ENCODE measurements at places on chromosomes 12 and 14.
A peak's percentile ranks its signal among the peaks of the same experiment; 100 is the strongest.

- no peak for DNase-seq
Measured at GRCh38 chr14:24941719-24942118, 108.2 kb downstream of the STXBP6 start.

DNA sequence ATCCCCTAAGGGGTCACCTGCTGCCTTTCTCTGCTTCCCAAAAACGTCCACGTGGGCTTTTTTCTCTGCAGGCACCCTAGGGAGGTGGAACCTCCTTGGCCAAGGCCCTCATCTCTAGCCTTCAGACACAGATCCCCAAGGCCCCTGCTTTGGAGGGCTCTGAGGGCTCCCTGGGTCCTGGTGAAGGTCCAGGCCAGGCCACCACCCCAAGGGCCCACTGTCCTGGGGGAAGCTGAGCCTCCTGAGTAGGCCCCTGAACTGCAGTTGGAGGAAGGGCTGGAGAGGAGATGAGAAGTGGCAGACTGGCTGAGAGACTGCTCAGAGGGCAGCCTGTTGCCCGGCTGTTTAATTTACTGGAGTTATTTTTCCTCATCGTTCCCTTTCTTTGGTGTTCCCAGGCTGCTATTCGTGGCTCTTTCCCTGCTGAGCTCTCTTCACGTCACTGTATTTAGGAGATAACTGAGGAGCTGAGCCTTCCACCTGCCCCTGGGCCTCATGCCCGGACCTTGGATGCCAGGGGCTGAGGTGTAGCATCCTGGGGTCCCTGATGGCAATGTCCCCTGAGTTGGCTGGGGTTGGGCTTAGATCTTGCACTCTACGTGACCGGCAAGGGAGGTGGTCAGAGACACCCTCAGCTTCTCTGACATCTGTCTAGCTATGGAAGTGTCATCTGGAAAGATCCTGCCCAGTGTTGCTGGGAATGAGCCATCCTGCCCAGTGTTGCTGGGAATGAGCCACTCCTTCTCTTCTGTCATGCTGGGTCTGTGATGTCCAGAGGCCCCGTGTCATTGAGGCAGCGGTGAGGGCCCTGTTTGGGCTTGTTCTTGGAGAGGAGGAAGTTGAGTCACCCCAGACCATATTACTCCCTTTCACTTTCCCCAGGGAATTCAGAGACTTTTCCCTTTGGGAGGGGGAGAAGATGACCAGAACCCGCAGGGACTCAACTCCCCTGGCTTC, 139.8 kb downstream of the TSPAN9 start:
- no peak for DNase-seq

- peak; percentile 24 for DNase-seq
Measured at GRCh38 chr14:97393244-97393643, 596.1 kb downstream of the VRK1 start.

DNA sequence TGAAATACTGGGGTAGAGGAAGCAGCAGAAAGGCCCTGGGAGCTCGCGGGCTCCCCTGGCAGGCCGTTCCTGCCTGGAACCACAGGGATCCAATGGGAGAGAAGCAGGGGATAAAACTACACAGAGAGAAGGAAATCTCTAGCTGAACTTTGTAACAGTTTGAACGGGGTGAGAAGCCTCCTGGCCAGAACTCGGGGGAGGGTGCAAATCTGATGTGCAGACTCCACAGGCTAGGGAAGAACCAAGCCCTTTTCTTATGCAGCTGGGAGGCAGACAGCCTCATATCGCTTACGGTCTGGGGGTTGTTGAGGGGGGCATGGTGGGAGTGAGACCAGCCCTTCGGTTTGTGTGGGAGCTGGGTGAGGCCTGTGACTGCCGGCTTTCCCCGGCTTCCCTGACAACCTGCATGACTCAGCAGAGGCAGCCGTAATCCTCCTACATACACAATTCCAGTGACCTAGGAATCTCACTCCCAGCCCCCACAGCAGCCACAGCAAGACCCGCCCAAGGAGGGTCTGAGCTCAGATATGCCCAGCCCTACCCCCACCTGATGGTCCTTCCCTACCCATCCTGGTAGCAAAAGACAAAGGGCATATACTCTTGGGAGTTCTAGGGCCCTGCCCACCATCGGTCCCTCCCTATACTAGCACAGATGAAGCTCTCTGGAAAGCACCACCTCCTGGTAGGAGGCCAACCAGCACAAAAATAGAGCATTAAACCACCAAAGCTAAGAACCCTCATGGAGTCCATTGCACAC, 143.0 kb downstream of the TMTC1 start:
- no peak for DNase-seq

DNA sequence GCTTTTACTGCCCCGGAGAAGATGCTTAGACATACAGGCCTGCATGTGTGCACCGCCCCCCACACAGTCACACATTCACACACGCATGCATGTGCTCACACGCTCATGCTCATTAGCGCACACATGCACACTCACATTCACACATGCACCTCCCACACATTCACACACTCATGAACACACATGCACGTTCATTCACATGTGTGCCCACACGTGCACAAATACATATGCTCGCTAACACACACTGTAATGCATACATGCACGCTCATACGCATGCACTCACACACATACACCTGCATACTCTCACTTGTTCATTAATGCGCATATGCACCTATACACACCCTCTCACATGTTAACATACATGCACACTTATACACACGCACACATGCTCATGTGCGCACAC, 21.9 kb downstream of the TMEM132C start:
- DNase-seq, result no peak

- no peak for DNase-seq
Measured at GRCh38 chr12:52515927-52516831, 4.0 kb downstream of the KRT5 start.
